ENCODE measurements at places on chromosomes 1 and 21. TPM values are rescaled to one million over a fixed set of nuclear protein-coding genes. Genes with fewer than 3 reads are reported as not detected.

The KRTAP11-1 gene
- not detected for total RNA-seq

The CFHR5 gene
- not detected for total RNA-seq

The KRTAP7-1 gene
- total RNA-seq: not detected

The S100A7A gene
- not detected for total RNA-seq

The CACNA1S gene
- total RNA-seq: not detected

The NBPF20 gene
- total RNA-seq: 4.3 TPM

The CELA2B gene
- total RNA-seq: not detected

The CZIB gene
- total RNA-seq: 28.0 TPM

The C1orf210 gene
- total RNA-seq: 21.7 TPM

The SPRR5 gene
- not detected for total RNA-seq

The KANK4 gene
- total RNA-seq: 6.1 TPM

The OPRD1 gene
- total RNA-seq: 0.34 TPM

The ATP5PB gene
- total RNA-seq: 144 TPM

The HLX gene
- 8.2 TPM for total RNA-seq

The NBPF4 gene
- total RNA-seq: 1.8 TPM

The RGS13 gene
- not detected for total RNA-seq

The SEMA6C gene
- total RNA-seq: 4.1 TPM

The FCRL6 gene
- not detected for total RNA-seq

The NR0B2 gene
- not detected for total RNA-seq

The FABP3 gene
- 54.1 TPM for total RNA-seq

The CRP gene
- total RNA-seq: 0.55 TPM

The NLRP3 gene
- 1.1 TPM for total RNA-seq

The F13B gene
- total RNA-seq: not detected

The CD1E gene
- 1.2 TPM for total RNA-seq

The KCNT2 gene
- total RNA-seq: 1.9 TPM

The VSIG8 gene
- not detected for total RNA-seq

The FAM177B gene
- total RNA-seq: 0.23 TPM

The RUNX3 gene
- total RNA-seq: 2.5 TPM

The ZNF695 gene
- total RNA-seq: 0.09 TPM
